ENCODE measurements at places on chromosomes 2 and 18.

DNA sequence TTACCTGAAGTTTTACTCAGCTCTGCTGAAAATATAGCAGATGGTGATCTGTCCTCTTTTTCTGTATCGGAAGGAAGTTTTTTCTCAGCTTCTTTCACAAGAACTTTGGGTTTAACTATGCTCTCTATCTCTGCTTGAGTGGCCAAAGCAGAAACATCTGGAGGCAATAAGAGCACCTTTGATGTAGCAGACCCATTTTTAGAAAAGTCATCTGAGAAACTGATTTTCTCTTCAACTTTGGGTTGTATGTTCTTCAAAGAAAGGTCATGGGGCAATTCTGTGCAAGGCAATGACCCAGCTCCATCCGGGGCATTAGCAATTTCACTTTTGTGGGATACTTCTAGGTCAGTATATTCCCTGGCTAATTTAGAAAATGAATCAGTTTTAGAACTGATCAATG, 25.2 kb downstream of the RTN4 start:
- no peak for DNase-seq

GRCh38 chr2:64914735-64915509, 74.3 kb upstream of the SLC1A4 start:
- no peak for DNase-seq

DNA sequence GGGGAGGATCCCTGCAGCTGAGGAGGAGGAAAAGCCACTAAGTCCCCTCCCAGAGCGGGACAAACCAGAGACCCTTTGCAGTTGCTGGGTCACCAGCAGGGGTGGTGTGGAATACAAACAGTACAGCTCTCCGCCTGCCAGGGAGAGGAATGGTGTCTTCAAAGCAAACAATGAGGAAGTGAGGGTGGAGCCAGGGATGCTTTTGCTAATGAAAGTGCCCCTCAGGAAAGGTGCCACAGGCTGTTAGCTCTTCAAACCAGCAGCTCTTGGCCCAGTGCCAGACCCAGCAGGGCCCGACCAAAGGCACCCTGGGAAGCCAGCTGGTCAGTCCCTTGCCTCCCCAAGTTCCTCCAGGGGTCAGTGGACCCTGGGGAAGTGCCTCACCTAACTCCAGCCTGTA, 102.8 kb downstream of the HIBCH start:
- DNase-seq, result peak; percentile 44

DNA sequence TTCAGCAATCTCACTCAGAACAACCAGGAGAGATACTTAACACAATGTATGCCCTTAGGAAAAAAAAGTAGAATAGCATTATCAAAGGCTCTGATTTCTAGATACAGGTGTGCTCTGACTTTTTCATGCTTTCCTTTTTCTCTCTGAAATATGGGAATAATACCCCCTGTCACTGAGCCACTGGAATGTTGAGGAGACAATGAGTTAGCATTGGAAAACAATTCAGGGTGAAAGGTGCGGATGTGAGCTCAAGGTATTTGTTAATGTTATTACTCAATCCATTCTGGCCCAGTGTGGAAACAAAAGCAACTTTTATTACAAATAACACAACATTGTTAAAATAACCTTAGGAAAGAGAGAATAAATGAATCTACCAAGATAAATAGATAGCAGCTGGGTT, 228.0 kb downstream of the IKZF2 start:
- DNase-seq, result no peak

DNA sequence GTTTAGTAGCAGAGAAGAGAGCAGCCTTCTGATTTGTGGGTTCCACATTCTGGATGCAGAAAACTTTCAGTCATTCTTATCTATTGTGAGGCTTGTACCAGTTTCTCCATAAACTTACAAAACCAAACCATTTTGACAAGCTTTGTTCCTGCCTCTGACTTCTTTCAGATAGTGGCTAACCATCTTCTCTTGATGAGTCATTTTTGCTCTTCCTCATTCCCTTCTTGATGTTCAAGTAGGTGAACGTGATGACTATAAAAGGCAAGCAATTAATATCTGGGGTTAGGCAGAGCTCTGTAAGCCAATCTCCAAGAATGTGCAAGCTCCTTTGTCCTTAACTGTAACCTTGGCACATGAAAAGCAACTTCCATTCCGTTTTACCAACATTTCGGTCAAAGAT, 2083.1 kb upstream of the PIK3C3 start:
- no peak for DNase-seq

GRCh38 chr2:118969734-118970395, 27.9 kb downstream of the MARCO start:
- DNase-seq, result no peak

GRCh38 chr2:210002158-210003157, at the start of gene RPE:
Gene RPE, plus strand, starts transcription at chr2:210002638. Its CDS starts 24 bp downstream, at chr2:210002662.
- DNase-seq, result peak; percentile 88

GRCh38 chr18:22409445-22409844, 8.3 kb downstream of the CTAGE1 start:
- no peak for DNase-seq

DNA sequence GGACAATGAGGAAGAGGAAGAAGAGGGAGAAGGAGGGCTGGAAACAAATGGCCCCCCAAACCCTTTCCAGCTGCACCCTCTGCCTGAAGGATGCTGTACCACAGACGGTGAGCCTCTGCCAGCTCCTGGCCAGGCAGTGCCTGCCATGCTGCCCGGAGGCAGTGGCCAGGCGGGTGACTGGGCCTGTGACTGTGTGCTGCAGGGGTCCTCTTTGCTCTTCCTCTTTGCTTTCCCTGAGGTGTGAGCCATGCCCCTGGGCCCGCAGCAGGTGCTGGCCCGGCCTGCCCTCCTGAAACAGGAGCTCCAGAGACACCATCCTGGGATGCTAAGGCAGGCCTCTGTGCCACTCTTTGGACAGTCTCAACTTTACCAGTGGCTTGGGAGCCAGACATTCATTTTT, 28.6 kb downstream of the GREB1 start:
- DNase-seq, result no peak

DNA sequence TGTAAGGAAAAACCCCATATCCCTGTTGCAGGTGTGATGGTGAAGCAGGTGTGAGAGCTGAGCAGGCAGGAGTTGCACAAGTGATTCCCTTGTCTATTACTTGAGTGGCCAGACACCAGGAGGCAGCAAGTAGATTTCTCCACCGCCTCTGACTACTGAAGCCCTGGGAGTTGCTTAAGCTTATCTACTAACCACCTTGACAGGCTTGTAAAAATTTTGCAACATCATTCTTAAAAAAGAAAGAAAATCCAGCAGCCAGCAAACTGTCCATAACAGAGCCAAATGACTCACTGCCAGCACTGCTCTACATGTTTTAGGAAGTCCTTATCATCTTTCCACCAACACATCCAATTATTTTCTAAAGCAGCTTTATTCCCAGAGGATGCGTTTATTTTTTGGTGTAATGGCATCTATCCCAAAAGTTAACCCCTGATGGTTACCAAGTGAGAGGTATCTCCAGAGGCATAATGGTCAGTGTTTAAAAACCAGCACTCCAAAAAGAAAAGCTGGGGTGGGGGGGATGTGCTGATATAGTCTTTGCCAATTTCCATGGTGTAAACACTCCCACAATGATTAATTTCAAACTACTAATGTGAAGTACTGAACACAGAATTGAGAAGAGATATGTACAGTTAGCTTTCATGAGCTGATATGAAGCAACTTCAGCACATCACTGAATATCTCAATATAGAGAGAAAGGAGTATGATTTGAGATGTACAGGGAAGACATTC, 16.3 kb upstream of the GPR39 start:
- no peak for DNase-seq

- peak; percentile 33 for DNase-seq
These were observed 676 bp downstream of the KLHL23 start for GRCh38 chr2:169734169-169734847.

DNA sequence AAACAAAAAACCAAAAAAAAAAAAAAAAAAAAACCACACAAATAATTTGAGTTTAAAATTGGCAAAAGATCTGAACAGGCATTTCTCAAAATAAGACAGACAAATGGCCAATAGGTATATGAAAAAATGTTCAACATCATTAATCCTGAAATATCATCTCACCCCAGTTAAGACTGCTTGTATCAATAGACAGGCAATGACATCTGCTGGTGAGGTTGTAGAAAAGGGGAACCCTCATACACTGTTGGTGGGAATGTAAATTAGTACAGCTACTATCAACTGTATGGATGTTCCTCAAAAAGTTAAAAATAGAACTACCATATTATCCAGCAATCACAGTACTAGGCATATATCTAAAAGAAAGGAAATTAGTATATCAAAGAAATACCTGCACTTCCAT, 523.1 kb downstream of the XIRP2 start:
- no peak for DNase-seq

GRCh38 chr2:29165362-29166241, 50.4 kb downstream of the CLIP4 start:
- peak; percentile 1 for DNase-seq
